Occipital lobe (tissue), 3 donors: ENCODE measurements at places on chromosomes 7 and 10.

DNA sequence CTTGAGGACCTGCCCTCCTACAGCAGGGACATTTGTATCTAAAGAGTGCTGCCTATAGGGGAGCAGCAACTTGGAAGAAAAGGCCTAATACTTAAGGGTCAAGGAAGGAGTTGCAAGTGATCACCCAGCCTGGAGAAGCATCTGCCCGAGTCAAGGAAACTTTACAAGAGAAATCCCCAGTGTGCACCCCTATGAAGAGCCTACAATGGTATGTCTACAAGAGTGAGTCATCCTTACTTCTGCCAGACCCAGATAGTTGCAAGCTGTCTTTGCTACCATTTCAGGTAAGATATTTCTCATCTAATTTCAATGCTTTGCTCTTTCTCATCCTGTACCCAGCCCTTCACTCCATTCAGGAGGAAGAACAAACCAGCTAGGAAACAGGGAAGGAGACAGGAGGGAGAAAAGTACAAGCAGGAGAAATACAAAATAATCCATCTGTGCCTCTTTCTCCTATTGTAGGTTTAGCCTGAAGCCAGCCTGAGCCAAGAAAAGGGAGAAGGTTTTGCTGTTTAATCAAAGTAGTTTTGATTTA lies 34.4 kb upstream of the AGR3 start:
- no peak for DNase-seq

DNA sequence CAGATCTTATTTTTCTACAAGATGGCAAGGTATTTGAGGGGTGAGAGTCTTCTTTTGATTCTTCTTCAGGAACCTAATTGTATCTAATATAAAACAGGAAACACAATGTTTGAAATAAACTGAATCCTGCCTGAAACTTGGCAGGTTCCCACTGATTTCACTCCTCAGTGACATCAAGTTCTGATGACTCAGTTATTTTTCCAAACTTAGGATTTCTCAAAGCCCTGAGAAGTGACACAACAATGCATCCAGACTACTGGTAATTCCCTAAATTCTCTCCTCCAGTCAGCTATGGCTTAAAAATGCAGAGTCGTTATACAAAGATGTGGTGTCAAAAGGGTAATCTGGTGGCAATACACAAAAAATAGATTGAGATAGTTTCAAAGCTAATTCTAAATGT lies 80.9 kb downstream of the ABLIM1 start:
- DNase-seq = no peak

DNA sequence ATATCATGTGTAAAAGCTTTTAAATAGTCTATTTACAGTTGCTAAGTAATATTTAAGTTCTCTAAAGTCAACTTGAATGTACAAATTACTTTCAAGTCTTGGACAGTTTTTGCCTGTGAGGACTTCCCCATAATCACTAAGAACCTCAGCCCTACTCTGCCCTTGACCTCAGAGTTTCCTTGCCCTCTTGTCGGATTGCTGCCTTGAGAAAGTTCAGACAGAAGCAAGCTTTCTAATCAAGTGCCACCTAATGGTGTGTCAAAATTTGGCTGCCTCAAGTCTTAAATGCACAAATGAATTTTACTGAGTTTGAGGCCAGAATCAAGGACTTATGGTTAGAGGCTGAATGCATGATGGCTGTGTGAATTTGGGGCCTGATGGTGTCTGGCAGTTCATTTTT lies 88.3 kb upstream of the KAT6B start:
- DNase-seq = no peak

DNA sequence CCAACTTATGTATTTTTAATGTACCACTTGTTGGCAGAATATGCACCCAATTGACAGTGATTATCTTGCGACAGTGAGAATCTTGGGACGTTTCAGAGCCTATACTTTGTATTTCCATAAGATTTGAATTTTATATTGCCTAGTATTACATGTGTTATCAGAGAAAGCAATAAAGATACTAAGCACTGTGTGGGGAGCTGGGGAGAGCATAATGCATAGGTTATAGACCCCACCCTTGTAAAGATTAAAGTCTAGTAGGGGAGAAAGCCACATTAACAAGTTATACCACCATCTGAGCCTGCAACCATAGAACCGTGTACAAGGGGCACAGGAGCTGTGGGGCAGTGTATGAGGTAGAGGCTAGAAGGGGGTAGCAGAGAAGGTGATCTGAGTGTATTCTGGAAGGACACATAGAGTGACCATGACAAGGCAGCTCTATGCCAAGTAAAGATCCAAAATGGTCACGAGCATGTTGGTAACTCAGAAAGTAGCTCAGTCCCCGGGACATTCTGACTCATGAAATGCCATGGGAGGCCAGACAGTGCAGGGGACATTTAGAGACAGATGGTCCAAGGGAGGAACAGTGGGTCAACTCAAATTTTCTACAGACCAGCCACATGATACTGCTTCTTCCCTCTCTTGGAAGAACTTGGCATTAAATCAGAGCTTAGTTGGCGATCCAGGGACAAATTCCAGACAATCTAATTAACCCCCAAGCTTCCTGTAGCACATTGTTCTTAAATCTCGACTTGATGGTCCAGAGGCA lies 84.5 kb downstream of the ADRA2A start:
- no peak for DNase-seq

GRCh38 chr7:148060724-148061123 lies 529.8 kb upstream of the C7orf33 start:
- no peak for DNase-seq
